ENCODE measurements at places on chromosomes 12 and 14.

DNA sequence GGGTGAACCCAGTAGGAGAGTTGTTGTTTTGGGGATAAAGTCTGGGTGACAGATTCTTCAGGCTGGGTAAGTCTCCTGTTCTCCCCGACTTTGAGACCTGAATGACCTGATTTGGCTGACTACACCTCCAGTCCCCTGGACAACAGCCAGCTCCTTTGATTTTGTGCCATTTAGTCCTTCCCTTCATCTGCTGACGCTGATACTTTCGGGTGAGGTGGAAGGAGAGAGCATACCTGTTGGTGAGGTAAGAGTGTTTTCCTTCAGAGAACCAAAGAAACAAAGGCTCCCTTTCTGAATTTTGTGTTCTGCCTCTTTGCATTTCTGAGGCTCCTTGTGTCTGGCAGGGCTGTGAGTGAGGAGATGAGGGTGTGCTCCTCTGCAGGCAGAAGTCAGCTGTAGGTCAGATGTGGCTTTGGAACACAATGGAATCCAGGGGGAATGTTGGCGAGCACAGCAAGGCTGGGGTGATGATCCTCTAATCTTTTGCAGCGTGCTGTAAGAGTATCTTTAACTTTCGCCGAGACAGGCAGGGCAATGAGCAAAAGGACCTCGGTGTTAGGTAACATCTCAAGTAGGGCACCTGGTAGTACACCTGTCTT is 12.1 kb downstream of the ETV6 start:
- no peak for DNase-seq

- no peak for DNase-seq
These were observed 62.6 kb downstream of the SPPL3 start for GRCh38 chr12:120841525-120841924.

DNA sequence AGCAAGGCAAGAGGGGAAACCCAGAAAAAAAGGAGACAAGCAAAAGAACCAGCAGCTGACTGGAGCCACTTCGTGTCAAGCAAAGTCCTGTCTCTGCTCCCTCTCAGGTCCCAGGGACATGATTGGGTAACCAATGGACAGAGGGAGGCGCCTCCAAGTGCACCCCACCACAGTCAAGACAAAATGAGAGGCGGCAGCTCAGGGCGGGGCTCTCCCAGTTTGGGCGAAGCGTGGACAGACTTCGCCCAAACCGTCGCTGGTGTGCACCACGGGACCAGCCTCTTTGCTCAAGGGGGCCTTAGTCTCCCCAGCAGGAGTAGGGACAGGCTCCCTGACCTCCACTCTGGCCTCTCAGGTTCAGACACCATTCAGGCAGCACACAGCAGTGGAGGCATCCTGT is 1.5 kb upstream of the BEGAIN start:
- DNase-seq: no peak

- no peak for DNase-seq
These were observed 58.8 kb upstream of the FBRSL1 start for GRCh38 chr12:132430838-132431774.

- DNase-seq: no peak
These were observed 50.1 kb downstream of the CCDC88C start for GRCh38 chr14:91367173-91368171.

All from activated T-cell treated with anti-CD3 and anti-CD28 coated beads for 48 hours (primary cell).